CD4-positive, alpha-beta T cell treated with Interleukin-1 beta for 1 hour (primary cell): ENCODE measurements at places on chromosomes 1 and 21.

DNA sequence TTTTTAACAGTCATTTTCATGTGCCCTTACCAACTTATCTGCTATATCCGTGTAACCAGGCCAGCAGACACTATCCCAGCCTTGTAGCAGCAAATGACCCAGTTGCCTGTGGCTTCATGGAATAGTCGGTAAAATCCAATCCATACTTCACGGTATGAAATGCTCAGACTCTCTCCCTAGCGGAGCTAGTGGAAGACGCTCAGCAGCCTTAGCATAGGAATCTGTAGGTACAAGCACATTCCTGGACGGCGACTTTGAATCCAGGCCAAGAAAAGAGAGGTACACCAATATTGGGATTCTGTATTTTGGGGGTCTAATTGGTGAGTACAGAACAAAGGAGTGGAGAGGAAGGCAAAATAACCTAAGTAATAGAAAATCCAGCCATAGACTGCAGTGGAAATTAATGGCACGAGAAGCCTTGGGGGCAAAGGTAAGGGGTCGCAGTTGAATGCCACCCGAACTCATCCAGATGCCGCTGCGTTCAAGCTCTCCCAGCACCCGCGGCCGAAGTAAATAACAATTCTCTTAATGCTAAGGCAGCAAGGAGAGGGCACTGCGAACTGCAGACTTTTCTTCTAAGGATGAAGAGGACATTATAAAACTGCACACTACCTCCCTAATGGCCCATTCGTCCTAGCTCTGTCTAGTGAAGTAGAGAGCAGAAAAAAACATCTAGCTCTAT is 17.7 kb upstream of the TBX15 start:
- no peak for DNase-seq

- DNase-seq = no peak
These were observed 1.2 kb downstream of the DMBX1 start for GRCh38 chr1:46490656-46491442.

GRCh38 chr1:216221260-216221700 is 202.0 kb downstream of the USH2A start:
- DNase-seq = no peak

DNA sequence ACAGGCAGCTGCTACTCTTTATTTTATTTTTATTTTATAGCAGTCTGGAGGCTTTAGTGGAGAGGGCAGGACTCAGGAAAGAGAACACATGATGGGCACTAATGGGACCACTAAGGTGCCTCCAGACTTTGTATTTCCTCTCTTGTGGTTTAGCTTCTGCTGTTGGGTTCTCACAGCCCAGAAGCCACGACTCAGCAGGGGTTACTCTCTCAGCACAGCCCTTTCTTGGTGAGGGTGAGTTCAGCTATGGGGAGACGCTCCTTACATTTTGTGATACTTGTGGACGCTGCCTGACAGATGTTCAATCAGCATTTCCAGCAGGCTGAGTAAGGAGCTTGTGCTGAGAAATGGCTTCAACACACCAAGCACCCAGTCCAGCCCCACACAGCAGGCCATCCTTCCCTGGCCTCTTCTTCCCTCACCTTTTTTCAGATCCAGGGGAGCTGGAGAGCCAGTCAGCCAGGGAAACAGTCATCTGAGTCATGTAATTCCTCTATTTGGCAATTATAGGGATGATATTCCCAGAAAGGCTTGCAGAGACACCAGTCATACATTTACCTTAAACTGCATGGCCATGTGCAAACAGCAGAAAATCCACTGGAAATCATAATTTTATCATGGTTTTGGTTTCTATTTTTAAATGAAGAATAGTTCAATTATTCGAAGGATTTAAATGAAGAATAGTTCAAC is 53.2 kb upstream of the RAB3GAP2 start:
- no peak for DNase-seq

- DNase-seq = no peak
These were observed 5.9 kb upstream of the FOXJ3 start for GRCh38 chr1:42340901-42341300.

DNA sequence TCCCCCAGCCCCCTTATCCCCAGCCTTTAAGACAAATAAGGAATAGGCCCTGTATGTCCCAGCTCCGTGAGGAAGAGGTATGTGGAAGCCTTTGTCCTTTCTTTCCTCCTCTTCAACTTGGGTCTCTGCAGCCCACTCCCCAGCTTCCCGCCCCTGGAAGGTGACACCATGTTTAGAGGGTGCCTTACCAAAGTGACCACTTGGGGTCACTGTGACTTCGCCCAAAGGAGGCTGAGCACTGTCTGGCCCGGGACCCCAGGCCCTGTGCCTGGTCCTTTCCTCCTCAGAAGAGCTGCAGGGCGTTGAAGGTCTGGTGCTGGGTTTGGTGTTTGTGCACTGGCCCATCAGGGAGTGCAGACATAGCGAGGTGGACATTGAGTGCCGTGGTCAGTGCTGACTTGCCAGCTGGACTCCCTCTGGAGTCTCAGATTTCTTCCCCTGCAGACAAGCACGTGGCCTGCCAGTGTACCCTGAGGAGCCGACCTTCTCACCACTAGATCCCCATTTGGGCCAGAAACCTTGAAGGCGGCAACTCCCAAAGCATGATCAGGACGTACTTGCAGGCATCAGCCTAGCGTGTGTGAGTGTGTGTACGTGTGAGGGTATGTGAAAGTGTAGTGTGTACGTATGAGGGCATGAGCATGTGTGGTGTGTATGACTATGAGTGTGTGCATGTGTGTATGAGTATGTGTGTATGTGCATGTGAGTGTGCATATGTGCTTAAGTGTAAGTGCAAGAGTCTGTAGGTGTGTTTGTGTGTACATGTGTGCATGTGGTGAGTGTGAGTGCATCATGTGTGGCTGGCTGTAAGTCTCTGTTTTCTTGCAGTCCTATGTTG is 181.4 kb upstream of the KIAA0040 start:
- no peak for DNase-seq

DNA sequence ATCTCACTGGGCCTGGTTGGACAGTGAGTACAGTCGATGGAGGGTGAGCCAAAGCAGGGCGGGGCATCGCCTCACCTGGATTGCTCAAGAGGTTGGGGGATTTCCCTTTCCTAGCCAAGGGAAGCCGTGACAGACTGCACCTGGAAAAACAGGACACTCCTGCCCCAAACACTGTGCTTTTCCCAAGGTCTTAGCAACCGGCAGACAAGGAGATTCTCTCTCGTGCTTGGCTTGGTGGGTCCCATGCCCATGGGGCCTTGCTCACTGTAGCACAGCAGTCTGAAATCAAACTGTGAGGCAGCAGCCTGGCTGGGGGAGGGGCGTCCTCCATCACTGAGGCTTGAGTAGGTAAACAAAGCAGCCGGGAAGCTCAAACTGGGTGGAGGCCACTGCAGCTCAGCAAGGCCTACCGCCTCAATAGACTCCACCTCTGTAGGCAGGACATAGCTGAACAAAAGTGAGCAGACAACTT is 11.3 kb downstream of the C1orf105 start:
- DNase-seq = no peak

DNA sequence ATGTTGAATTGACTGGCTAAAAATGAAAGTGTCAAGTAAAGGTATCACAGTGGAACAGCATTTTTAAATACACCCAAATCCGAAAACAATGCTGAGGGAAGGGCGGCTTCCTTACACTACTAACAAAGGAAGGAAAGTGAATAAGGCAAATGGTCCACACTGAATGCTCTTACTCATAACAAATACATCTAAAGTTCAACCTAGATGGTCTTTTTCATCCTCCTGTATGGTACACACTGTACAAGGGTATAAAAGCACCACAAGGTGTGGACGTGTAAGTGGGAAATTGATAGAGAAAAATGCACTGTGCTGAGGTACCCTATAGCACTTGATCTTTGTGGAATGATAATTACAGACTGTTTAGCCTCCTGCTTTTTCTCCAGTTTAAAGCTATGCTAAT is 7.1 kb upstream of the PALMD start:
- no peak for DNase-seq

GRCh38 chr1:197320991-197321531 is 53.0 kb downstream of the CRB1 start:
- no peak for DNase-seq

DNA sequence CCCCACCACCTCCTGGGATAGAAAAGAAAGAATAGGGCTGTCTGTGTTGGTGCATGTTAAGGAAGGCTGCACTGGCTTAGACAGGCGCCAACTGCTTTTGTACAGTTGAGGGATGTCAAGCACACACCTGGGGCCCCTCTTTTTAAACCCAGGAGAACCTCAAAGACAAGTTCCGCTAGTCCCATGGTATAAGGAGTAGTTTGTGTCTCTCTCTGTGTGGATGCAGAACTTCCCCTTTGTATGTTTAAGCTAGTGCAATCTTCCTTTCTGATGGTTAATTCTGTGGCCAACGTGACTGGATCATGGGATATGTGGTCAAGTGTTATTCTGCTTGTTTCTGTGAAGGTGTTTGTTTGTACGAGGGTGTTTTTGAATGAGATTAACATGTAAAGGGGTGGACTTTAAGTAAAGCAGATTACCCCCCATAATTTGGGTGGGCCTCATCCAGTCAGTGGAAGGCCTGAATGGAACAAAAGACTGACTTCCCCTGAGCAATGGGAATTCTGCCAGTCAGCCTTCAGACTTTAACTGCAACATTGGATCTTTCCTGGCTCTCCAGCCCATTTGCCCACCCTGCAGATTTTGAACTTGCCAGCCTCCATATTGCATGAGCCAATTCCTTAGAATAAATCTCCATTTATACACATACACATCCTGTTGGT is 9.5 kb upstream of the DUSP10 start:
- DNase-seq = no peak

- DNase-seq = no peak
These were observed 3.1 kb upstream of the UBE2G2 start for GRCh38 chr21:44804762-44805161.

GRCh38 chr1:1024771-1025699 is 5.1 kb downstream of the AGRN start:
- no peak for DNase-seq

DNA sequence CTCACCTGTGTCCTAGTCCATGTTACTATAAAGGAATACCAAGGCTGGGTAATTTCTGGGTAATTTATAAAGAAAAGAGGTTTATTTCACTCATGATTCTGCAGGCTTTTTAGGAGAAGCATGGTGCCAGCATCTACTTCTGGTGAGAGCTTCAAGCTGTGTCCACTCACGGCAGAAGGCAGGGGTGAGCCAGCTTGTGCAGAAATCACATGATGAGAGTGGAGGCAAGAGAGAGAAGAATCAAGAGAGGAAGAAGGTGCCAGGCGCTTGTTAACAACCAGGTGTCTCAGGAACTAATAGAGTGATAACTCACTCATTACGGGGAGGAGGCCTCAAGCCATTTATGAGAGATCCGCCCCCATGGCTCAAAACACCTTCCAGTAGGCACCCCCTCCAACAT is 67.5 kb upstream of the CD34 start:
- DNase-seq = no peak

DNA sequence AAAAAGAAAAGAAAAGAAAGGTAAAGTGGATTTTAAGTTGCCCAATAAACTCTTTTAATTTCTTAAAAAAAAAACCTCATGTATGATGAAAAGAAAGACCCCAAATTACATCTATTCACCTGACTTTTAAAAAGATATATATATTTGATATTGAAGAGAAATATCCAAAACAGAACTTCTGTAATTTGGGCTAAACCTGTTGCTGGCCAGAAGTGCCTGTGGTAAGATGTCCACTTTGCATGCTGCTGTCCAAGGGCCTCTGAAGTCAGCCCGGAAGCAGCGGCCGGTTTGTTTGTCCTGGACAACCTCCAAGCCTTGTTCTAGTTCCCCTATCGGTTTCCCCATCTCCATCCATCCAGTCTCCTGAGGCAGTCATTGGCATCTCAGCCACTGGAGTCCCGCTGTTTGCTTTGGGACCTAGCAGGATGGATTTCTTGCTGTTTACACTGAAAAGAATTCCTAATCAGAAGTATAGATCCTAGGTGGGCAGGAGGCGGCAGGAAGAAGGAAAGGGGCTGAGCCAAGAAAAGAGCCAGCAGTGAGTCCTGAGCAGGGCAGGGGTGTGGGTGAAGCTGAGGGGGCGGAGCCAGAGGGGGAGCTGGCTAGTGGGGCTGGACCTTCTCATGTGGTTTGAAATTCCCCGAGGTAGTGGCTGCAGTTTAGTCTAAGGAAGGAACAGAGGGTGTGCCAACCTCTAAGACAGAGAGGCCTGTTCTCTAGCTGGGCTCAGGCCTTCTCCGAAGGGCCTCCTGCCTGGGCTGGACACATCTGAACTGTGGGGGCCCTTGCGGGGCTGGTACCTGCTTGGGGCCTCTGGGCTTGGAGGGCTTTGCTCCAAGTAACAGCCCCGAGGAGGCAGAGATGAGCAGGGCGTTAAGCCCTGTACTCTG is 3.3 kb downstream of the NCMAP start:
- DNase-seq = no peak

GRCh38 chr1:246709835-246710234 is 14.4 kb upstream of the SCCPDH start:
- DNase-seq = no peak

DNA sequence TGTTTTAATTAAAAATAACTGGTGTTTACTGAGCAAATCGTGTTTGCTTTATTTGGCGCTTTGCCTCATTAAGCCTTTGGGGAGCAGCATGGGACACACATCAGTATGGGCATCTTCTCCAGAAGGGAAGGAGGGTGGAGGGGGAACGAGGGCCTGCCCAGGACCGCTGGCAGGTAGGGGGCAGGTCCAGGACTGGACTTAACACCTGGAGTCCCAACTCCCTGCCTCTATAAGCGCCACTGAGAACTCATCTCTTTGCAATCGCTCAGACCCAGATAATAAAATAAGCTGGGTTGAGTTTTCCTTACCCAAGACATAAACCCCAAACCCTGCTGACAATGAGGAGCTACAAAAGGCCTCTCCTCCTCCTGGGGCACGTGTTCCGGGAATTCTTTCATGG is 15.1 kb downstream of the ABCG1 start:
- DNase-seq = no peak

DNA sequence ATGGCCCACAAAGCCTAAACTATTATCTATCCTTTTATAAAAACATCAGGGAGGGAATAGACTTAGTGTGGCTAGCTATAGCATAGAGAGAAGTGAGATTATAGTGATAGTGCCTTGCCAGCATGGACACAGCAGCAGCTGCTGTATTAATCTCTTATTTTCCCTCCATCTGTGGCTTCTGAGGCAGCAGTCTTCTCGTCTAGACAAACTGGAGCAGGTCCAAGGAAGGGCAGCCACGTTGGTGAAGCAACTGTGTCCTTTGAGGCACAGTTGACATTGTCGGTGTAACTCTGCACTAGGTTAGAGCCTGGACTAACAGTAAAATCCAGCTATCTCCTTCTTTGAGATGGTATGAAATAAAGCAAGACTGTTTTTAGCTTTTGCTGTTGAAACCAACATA is 131.3 kb downstream of the CACHD1 start:
- no peak for DNase-seq

- DNase-seq = peak; percentile 38
These were observed at the start of gene BATF3 for GRCh38 chr1:212699625-212700222. Gene BATF3 (minus strand): TSS chr1:212699840. CDS start chr1:212699762, 78 bp downstream.

GRCh38 chr1:77388661-77389060 is 106.8 kb downstream of the AK5 start:
- DNase-seq = no peak
